ENCODE measurements at places on chromosomes 1 and 21. TPM values are rescaled to one million over a fixed set of nuclear protein-coding genes. Genes with fewer than 3 reads are reported as not detected.

GRCh38 chr1:234238060-234238459 lies 135.2 kb upstream of the COA6 start:
- no peak for DNase-seq

DNA sequence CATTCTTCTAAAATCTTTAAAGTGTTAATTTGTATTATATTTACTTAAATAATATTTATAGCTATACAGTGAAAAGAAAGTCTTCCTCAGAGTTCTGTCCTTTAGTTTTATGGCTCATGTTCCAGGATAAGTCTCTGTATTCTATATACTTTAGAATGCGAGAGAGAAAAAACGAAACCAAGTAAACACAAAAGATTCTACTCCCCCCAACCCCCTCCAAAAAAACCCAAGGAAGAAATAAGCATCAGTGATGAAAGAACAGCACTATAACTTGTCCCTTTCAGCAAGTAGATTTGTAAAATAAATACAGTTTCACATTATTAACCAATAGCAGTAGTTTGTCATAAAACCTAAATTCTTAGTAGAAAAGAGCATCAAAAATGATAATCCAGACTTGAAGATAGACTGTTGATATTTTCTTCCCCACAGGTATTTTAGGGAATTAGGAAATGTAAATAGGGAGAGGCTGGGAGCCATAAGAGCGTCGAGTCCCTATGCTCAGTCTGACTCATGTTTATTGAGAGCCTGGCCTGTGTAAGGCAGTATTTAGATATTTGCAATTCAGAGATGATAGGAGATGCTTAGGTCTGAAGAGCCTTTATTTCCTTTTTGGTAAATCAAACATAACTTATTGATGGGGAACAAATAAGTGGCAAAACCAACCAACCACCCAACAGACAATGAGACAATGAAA lies 35.5 kb downstream of the CDC14A start:
- DNase-seq, result no peak

DNA sequence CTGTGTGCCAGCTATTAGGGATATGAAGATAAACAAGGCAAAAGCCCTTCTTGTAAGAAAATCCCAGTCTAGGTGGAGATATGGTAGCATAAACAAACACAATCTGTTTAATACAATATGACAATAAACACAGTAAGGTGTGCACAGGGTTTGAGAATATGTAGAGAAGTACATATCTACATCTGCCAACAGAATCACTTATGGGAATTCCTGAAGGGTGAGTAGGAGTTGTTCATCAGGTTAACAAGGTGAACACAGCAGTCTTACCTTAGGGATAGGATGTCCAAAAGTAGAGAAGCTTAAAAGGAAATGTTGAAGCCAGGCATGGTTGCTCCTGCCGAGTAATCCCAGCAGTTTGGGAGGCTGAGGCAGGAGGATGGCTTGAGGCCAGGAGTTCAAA lies 57.7 kb upstream of the LRRC7 start:
- DNase-seq, result no peak

- DNase-seq, result no peak
Observed at GRCh38 chr1:61079296-61079897, 3.0 kb upstream of the NFIA start.

DNA sequence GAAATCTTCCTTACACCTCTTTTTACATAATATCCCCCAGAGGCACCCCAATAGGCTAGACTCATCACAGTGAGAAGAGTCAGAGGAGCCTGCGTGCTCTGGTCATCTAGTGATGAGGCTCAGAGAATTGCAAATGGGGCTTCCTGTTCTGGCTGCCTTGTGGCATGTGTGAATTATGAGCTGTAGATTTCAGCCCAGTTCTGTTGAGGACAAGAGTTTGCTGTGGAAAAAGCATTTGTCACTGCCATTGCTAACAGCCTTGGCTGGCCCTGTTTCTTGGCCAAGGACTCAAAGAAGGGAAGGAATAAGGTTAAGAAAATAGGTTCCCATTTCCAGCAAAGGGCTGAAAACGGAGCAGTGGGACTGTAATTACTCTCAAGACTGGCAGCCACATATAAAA lies 30.7 kb downstream of the MRAP start:
- no peak for DNase-seq

DNA sequence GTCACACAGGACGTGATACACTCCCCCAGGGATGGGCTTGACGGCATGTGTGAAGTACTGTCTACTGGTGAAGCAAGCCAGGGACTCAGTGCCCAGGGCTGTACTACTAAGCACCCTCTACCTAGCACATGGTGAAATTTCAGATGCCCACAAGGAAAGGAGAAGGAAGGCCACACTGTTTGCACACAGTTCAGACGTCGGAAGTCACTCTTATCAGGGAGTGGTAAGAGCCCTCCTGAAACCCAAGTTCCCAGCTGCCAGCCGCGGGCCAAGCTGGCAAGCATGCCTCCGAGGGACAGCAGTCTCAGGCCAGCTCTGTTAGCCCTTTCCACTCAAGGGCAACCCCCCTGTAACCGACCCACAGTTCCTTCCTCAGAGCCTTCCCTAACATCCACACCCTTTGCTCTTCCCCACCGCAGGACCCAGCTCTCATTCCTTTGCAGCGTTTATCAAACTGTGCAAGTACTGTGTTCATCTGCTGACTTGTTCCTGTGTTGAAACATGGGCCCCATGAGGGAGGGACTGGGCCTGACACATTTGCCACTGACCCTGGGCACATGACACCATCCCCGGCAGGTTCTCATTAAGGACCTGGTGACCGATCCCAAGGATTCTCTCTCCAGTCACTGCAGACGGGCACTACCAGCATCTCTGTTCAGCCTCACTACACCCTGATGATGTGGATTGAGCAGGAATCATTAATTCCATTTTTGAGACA lies 58.5 kb downstream of the SLC66A1 start:
- peak; percentile 77 for DNase-seq

- DNase-seq, result peak; percentile 70
Observed at GRCh38 chr1:44031252-44032169, at the start of gene SLC6A9. Gene SLC6A9 (minus strand): TSS chr1:44031462. CDS start chr1:44024277, 7,185 bp downstream.

GRCh38 chr1:56548571-56548970 lies 30.8 kb downstream of the PLPP3 start:
- no peak for DNase-seq

- DNase-seq, result no peak
Observed at GRCh38 chr1:234072793-234073192, 168.3 kb downstream of the SLC35F3 start.

- peak; percentile 51 for DNase-seq
Observed at GRCh38 chr1:119549719-119550132, 42.7 kb downstream of the HSD3B1 start.

GRCh38 chr1:27994060-27994459 lies 34.3 kb downstream of the XKR8 start:
- DNase-seq, result no peak

DNA sequence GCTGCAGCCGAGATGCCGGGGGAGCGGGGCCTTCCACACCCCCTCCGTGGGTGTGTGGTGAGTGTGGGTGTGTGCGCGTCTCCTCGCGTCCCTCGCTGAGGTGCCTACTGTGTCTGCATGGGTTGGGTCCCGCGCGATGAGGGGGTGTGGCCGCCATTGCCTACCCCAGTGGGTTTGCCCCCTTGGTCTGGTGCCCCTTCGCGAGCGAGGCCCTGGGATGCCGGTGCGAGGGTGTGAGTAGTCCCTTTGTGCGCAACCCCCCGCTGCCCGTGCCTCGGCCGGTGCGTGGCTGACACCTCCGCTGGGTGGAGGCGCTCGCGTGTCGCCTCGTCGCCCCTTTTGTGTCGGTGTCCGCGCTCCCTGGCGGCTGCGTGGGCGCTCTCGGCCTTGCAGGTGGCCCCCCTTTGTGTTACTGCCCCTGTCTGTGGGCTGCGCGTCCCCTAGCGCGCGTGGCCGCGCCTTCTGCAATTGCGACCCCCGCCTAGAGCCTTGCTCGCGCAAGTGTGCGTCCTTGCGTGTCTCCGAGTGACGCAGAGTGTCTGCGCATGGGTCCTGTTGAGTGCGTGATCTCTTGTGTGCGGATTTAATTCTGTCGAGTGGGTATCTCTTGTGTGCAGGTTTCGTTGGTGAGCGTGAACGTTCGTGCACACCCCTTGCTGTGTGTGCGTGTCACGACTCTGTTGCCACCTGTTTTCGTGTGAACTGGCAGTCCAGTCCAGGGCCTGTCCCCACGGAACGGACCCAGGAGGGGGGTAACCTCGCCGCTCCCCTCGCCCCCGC lies 553 bp downstream of the TTC3 start:
- DNase-seq, result peak; percentile 77

- DNase-seq, result no peak
Observed at GRCh38 chr1:82214606-82215005, 413.9 kb downstream of the ADGRL2 start.

- DNase-seq, result no peak
Observed at GRCh38 chr1:165387961-165388360, 31.4 kb upstream of the LMX1A start.

- DNase-seq, result no peak
Observed at GRCh38 chr1:2340918-2341254, 50.5 kb downstream of the MORN1 start.

GRCh38 chr1:67719329-67720196 lies 34.6 kb downstream of the GADD45A start:
- no peak for DNase-seq

- DNase-seq, result peak; percentile 45
Observed at GRCh38 chr1:5994713-5995621, 2.7 kb upstream of the NPHP4 start.

DNA sequence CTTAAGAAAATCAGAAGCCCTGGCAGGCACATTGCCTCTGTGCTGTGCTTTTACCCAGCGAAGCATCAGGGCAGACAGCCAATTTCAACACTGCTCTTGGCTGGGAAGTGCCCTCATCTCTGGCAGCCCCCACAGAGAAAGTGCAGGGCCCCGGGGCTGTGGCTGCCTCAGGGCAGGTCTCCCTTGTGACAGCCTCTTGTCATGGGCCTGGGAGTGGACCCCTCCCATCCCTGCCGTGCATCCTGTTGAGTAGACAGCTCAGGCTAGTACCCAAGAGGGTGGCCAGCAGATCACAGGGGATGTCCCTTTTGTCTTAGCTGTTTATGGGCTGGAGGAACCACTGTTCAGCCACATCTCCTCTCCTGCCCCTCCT lies 23.3 kb downstream of the TTC34 start:
- no peak for DNase-seq

- DNase-seq, result no peak
Observed at GRCh38 chr1:172764378-172764777, 105.5 kb downstream of the FASLG start.

DNA sequence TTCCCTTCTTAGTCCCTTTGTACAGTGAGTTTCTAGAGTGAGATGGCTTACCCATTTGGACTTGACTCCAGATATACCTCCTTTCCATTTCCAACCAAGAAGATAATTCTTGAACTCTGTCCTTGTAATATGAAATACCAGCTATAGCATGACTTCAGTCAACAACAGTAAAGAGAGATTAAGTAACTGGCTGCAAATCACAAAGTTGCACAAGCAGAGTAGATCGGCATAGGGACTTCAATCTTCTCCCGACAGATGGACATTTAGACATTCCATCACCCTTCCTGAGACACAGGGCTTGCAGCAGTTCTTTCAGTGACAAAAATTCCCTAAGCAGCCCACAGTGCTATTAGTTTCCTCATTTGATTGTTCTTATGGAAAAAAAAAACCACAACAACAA lies 44.6 kb downstream of the JAK1 start:
- no peak for DNase-seq

GRCh38 chr21:38359835-38360234 lies 103.0 kb downstream of the KCNJ15 start:
- DNase-seq, result no peak

GRCh38 chr1:63818567-63819325 lies 44.9 kb downstream of the ROR1 start:
- no peak for DNase-seq

DNA sequence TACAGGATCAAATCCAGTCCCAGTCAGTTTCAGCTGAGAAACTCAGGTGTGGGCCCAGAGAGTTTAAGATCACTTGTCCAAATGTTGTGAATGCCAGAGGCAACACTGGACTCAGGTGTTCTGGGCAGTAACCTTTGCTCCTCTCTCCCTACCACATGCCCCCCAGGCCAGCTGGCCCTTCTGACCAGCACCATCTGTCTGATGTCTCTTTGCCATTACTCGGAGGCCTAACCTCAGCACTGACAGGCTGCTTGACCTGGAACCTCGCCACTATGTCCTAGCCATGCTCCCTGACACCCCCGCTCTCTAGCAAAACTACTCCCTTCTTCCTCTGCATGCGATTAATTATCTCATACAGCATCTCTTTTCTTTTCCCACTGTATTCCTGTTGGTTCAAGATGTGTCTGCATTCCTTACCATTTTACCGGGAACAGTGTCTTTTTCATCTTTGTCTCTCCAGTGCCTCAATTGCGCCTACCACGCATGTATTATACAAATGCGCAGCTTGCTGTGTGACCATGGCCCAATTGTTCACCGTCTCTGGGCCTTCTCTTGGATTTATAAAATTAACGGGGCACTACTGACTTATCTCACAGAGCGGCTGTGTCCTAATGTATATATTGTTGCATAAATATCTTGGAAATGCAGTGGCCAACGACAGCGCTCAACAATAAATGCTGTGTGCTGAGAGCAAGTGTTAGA lies 159.5 kb upstream of the IRF2BP2 start:
- no peak for DNase-seq

GRCh38 chr1:233281711-233282581 lies 13.6 kb downstream of the PCNX2 start:
- DNase-seq, result no peak

- no peak for DNase-seq
Observed at GRCh38 chr21:37338671-37339551, 27.7 kb upstream of the DYRK1A start.

DNA sequence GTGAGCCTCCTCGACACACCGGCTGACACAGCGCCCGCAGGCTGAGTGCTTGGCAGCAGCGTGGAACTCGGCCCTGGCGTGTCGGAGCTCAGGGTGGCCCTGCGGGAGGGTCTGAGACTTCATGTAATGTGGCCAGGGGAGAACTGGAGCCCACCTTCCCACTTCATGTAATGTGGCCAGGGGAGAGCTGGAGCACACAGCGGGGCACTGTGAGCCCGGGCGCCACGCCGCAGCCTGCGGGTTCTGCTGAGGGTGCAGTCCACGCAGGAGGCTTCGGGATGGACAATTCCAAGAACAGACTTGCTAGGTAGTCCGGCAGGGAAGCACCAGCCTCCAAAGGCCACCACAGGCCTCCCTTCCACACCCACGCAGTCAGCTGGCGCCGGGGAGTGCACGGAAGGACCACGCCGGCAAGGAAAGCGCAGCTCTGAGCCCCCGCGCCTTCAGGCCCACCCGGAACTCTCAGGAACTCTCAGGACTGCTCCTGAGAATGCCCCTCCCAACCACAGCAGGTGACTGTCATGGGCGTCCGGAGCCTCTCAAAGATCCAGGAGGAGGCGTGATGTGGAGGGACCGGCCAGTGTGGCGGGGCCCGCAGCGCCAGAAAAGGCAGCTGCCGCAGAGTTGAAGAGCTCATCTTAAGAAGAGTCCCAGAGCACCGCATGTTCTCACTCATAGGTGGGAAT lies 19.3 kb upstream of the ADARB1 start:
- no peak for DNase-seq

GRCh38 chr1:53238197-53239155 lies at the start of gene MAGOH:
Gene MAGOH (minus strand): TSS chr1:53238518. CDS start chr1:53238448, 70 bp downstream.
- DNase-seq, result peak; percentile 96

Gene NBPF4
- total RNA-seq, result not detected

Gene HSF2BP
- total RNA-seq, result 0.32 TPM

Gene GOLT1A
- 11.9 TPM for total RNA-seq

Gene SLX9
- total RNA-seq, result 15.7 TPM

Gene CD1E
- total RNA-seq, result 2.6 TPM

Gene BRDT
- not detected for total RNA-seq

Gene ZBTB21
- total RNA-seq, result 15.6 TPM

Gene C1QA
- total RNA-seq, result 935 TPM

Gene LCE1D
- total RNA-seq, result not detected

Gene KIF21B
- total RNA-seq, result 4.7 TPM

Gene GJC2
- total RNA-seq, result 6.0 TPM

Gene LAX1
- total RNA-seq, result 3.0 TPM

Gene SMCP
- not detected for total RNA-seq

Gene HSD3B2
- total RNA-seq, result not detected

Gene IL22RA1
- 0.83 TPM for total RNA-seq

Gene VSIG8
- 0.35 TPM for total RNA-seq

Gene MSH4
- 0.65 TPM for total RNA-seq
